Activated CD4-positive, CD25-positive, alpha-beta regulatory T cell (primary cell): ENCODE measurements at places on chromosomes 4 and X.

GRCh38 chr4:170729236-170729635, 639.5 kb upstream of the AADAT start:
- no peak for DNase-seq

DNA sequence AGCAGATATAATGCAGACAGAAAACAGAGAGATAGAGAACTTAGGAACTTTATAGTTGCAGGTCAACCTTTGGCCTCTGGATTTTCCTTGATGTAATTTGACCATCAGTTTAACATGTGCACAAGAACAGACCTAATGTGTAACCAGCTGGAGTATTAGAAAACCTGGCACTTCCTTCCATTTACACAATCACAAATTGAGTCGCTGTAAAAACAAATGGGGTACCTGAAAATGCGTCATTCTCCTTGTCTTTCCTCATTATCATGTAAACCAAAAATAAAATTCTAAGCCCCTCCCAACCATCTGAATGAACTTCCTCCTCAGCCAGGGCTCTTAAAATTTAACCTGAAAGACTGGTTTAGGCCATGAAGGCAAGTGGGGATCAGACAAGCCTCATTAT, 358.4 kb upstream of the MAGEB16 start:
- no peak for DNase-seq

DNA sequence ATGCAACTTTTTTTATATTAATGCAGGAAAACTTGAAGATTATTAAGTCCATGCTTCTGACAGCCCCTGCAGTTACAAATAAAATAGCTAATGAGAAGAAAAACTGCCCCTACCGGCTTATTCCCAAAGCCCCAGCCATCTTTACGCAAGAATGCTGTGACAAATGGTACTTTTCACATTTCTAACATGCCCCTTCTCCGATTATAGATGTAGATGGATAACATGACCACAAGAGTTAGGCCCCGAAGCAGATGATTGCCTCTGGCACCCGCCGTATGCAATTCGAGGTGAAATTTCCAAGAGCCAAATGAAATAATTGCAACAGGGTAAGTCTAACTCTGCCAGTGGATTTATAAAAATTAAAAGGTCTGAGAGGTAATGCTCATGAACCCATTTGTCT, 319.4 kb upstream of the TAPT1 start:
- no peak for DNase-seq

DNA sequence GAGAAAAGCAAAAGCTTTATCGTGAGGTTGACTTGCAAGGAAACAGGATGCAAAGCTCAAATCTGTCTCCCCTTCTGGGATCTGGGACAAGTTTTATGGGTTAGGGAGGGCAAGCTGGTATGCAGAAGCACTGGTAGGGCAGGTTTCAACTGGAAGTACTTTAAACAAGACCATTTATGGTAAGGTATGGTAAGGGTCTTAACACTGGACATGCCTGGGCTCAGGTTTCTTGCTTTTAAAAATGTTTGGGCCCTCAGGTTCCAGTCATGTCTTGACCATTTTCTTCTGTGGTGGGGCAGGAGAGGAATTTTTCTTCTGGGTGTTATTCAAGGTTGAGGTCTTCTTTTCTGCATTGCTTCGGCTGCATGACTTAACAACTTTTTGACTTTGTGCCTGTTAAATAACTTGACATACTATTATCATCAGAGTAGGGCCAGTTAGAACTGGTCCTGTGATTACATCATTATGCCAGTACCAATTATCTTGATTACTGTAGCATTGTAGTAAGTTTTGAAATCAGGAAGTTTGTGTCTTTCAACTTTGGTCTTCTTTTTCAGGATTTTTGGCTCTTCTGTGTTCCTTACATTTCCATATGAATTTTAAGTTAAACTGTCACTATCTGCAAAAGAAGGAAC, 33.7 kb downstream of the CD38 start:
- no peak for DNase-seq

DNA sequence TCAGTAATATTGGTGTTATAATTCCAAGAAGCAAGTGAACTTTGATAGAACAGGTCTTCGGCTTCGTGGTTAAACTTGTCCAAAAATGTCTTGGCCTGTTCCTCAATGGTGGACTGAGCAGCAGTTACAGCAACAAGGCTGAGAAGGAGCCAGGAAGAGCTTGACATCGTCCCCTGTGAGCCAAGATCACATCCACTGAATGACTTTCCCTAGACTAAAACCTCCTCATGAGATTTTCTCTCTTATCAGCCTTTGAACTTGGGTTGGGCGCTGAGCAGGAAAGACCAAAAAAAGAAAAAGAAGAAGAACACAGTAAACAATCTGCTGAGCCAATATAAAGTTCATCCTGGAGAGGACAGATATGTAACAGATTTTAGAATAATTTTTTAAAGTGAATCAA, at the start of gene ACE2:
TSS of gene ACE2 (minus strand) at position 216 of the 400 bp plus-strand sequence. CDS start at position 167, 49 bp downstream.
- no peak for DNase-seq

DNA sequence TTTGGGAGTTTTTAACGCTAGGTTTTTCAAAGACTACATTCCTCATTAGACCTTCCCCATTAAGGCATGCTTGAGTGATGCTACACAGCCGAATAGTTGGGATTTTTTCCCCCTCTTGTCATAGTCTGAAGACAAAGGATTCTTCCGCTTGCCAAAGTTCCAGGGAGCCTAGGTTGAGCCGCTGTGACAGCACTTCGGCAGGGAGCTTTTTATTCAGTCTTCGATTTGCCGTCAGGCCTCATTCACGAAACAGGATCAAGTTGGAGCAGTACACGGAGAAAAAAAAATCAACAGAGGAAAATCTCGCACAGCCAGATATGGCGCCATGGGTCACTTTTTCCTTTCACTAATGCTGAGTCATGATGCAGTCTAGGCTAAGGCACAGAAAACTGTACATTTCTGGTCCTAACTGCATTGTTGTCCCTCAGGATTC, 24.3 kb downstream of the SHROOM3 start:
- DNase-seq, result no peak

DNA sequence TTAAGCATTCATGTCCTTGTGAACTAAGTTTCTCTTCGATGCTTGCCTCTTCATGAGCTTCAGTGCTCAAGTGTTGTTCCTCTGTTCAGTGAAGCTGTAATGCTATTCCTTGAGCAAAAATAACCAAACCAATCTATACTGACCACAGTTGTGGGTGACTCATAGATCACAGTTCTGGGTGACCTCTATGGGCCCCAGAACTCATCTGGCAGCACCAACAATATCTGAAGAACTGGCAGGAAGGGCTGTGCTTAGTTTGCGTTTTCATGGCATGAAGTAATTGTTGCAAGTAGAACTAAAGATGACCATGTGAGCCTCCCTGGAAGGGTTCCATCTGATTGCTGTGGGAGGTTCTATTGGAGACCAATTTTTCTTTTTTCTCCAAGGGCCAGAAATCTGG, 106.2 kb downstream of the CCNG2 start:
- no peak for DNase-seq

GRCh38 chrX:34624416-34624815, 32.7 kb downstream of the TMEM47 start:
- no peak for DNase-seq

- DNase-seq, result no peak
Measured at GRCh38 chrX:2500091-2500802, 529 bp downstream of the DHRSX start.
